Endothelial cell of umbilical vein (primary cell): ENCODE measurements at places on chromosomes 2 and 18. TPM values are rescaled to one million over a fixed set of nuclear protein-coding genes. Genes with fewer than 3 reads are reported as not detected.

- no peaks in the 10 kb centered on the region for H3K36me3 ChIP-seq
- no peak overlapping the region for H3K4me3 ChIP-seq
- DNase-seq: peak; percentile 71
- peaks cover 44% of the 10 kb centered on the region for H3K4me1 ChIP-seq
- no peaks in the 10 kb centered on the region for H3K27me3 ChIP-seq
Measured at GRCh38 chr2:163347982-163348856, 387.6 kb downstream of the FIGN start.

DNA sequence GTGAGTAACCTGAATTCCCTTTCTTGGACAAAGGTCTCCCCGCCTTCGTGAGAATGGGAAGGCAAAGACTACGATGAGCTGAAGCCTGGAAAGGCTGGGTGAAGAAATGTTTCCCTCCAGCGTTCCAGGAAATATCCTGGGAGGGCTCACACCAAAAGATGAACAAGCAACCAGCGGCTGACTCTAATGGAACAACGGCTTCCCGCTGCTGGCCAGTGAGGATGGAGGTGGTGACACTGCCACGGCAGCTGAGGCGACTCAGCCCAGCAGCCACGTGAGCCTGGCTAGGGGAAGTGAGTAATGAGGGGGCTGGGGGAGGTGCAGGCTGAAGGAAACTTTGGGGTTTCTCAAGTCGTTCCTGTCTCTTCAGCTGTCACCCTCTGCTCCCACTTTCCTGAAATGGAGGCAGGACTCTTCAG lies 105.0 kb upstream of the SMAD7 start:
- H3K27ac ChIP-seq: peak overlapping the region; percentile 31
- no peak overlapping the region for H3K4me3 ChIP-seq
- no peaks in the 10 kb centered on the region for H3K27me3 ChIP-seq
- peak; percentile 36 for DNase-seq

DNA sequence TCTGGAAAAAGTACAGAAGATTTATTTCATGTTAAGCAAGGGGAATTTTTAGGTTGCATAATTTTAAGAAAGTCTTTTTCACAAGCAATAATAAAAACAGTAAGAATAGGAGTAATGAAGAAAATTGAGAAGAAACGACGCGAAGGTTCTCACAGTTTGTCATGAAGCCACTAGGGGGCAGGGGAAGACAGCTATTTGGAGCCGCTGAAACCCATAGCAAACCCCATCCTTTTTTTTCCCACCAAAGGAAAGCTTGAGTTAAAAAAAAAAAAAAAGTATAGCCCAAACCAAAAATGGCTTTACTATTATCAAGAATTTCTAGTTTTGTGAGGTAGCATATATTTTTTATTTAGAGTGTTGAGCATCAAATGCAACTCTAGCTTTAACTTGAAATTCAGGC lies 300.9 kb downstream of the PHLPP1 start:
- H3K36me3 ChIP-seq: no peaks in the 10 kb centered on the region
- H3K4me1 ChIP-seq: no peaks in the 10 kb centered on the region
- peaks cover 18% of the 10 kb centered on the region for H3K27me3 ChIP-seq
- peak; percentile 39 for DNase-seq
- no peak overlapping the region for H3K4me3 ChIP-seq

DNA sequence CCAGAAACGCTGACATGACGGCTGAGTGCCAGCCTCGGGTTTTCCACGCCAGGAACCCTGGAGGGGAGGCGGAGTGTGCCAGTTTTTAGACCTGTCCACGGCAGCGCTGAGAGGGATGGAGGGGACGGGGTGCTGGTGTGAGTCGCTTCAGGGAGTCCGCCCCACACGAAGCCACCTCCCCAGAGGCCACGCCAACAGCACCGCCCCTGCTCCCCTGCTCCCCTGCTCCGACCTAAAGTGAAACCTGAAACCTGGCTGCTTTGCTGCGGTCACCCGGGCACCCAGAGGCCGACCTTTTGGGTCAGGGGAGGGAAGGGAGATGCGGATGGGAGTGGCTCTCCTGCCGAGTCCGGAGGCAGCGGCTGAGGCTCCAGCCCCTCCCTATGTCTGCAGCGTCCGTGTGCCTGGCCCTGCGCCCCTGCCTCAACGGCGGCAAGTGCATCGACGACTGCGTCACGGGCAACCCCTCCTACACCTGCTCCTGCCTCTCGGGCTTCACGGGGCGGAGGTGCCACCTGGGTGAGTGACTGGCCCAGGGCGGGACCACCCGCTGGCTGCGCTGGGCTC lies 38.1 kb downstream of the SNED1 start:
- DNase-seq: no peak
- H3K27ac ChIP-seq: no peak overlapping the region
- no peak overlapping the region for H3K4me3 ChIP-seq
- H3K36me3 ChIP-seq: peaks cover 3% of the 10 kb centered on the region
- peaks cover 3% of the 10 kb centered on the region for H3K4me1 ChIP-seq
- H3K27me3 ChIP-seq: no peaks in the 10 kb centered on the region

DNA sequence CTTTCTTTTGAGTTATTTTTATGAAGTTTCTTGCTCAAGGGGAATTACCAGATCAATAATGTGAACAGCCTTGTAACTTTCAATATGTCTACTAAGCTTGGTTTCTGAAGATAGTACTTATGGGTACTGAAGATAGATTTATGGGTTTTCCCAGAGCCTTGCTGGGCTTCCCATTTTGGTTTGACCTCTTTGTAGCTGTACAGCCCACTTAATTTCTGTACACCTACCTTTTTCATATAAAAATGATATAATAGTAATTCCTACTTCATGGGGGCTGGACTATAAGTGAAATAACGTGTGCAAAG lies 22.2 kb downstream of the IL1R2 start:
- H3K36me3 ChIP-seq: no peaks in the 10 kb centered on the region
- no peaks in the 10 kb centered on the region for H3K27me3 ChIP-seq
- DNase-seq: no peak
- no peak overlapping the region for H3K27ac ChIP-seq
- no peak overlapping the region for H3K4me3 ChIP-seq

GRCh38 chr2:32229635-32230034 lies 35.1 kb downstream of the NLRC4 start:
- H3K27ac ChIP-seq: no peak overlapping the region
- H3K4me1 ChIP-seq: no peaks in the 10 kb centered on the region
- no peak overlapping the region for H3K4me3 ChIP-seq
- DNase-seq: no peak
- no peaks in the 10 kb centered on the region for H3K36me3 ChIP-seq

Gene CKAP2L
- total RNA-seq: 25.2 and 30.7 TPM in 2 replicates

Gene ZNF512
- 28.0 and 37.0 TPM in 2 replicates for total RNA-seq
